ENCODE measurements at places on chromosomes 16 and 17.

DNA sequence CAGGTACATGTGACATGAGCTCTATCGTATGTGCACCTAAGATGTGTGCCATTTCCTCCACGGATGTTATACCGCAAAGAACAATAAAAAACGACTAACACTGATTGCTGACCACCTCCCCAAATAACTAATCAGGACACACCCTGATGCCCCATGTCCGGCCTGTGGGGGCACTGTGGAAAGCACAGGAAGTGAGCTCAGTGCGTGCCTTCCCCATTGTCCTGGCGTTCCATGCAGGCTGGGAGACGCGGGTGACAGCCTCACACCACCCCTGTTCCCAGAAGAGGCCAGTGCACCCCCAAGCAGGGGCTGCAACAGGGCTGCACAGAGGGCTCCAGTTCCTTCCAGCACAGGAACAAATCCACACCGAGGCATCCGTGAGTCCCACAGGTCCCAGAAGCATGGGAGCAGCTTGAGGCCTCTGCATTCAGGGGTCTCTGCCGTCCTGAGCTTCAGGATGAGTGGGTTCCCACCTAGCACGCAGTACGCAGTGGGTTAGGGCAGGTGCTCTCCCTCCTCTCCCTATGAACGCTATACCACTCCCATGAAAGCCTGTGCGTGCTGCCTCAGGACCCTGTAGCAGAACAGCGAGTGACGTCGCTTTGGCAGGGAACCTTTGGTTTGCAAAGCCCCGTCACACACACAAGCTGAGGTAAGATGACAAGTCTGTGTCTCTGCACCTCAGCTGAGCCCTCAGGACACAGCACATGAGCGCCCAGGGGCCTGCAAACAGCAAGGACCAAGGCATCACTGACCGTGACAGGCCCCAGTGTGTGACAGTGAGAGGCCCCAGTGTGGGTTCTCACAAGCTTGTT, 117.7 kb downstream of the ZNF778 start:
- DNase-seq = no peak

- no peak for DNase-seq
Measured at GRCh38 chr16:88387180-88387765, 4.5 kb downstream of the ZNF469 start.

DNA sequence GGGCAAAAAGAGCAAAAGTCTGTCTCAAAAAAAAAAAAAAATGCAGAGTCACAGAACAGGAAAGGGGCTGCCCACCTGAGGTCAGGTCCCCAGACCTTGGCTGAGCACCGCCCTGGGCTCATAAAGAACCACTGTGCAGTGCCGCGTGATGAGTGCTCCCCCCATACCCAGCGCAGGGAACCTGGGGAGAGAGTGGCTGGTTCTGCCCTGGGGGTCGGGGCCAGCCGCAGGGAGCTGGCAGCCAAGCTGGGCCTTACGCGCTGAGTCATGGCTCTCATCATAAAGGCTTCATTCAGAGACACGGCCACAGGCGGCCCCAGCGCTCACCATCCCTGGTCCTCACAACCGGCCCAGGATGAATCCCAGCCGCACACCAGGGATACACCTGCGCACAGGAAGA, 80.7 kb downstream of the RAB11FIP4 start:
- no peak for DNase-seq

DNA sequence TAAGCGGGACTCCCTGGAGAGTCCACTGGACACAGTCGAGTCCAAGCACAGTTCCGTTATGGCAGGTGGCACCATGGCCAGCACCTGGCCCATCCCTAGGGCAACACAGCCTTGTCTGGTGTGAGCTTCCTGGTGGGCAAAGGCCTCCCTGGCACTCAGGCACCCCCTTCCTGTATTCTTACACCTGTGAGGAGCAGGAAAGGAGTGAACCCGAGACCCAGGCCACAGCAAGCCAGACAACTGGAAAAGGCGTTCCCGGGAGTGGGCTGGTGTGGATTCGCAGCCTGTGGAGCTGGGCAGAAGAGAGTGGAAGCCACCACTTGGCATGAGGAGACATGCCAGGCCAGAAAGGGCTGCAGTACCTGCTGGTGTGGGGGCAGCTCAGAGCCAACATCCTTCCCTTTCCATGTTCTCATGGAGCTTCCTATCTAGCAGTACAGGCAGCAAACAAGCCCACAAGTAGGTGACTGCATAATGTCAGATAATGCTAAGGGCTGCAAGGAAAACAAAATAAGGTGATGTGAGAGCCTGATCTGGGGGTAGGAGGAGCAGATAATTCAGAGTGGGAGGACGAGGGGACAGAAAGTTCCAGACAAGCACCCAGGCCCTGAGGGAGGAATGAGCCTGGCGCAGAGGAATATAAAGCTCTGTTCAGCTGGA, 87.0 kb downstream of the GNAO1 start:
- no peak for DNase-seq

GRCh38 chr16:56277075-56277474, 85.8 kb downstream of the GNAO1 start:
- DNase-seq = no peak

DNA sequence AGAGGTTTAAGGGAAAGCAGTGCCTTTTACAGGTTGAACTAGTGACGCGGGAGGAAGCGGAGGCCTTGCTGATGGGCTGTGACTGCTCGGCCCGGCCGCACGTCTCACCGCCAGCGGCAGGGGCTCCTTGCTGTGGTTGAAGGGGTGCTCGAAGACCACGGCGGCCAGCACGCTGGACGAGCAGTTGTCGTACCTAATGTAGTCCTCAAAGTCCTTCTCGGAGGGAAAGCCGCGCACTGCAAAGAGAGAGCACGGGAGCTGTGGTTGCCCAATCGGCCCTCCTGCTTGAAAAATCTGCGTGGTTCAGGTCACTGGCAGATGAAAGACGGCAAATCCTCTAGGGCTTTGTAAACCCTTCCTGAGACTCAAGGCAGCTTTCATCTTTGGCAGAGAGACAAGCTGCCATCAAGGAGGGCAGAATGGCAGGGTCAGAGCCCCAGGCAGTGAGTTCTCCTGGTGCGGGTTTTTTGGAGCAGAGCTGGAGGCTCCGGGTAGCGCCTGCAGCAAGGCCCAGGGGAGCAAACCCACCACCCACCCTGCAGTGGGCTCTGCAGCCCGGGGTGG, 16.1 kb downstream of the ABCA3 start:
- DNase-seq = no peak
